ENCODE measurements at places on chromosomes 2 and 18. TPM values are rescaled to one million over a fixed set of nuclear protein-coding genes. Genes with fewer than 3 reads are reported as not detected.

GRCh38 chr2:159905926-159906714, 108.1 kb upstream of the CD302 start:
- DNase-seq: no peak

DNA sequence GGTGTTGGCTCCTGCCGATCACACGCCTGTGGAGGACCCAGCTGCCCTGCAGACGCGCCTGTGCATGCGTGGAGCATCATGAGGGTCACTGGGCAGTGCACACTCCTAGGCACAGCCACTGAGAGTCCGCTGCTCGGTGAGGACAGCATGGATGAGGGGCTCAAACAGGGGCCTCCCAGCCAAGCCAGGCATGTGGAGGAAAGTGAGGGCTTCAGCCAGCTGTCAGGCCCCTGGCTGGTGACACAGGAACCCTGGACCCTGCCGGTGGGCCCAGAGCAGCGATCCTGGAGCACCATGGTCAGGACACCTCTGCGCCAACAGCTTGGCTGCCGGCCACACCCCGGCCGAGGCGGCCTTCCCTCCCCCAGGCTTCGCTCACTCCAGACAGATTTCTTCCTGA, 171.2 kb downstream of the RTP5 start:
- peak; percentile 61 for DNase-seq

- no peak for DNase-seq
Observed at GRCh38 chr2:241563031-241563507, 4.5 kb downstream of the BOK start.

- no peak for DNase-seq
Observed at GRCh38 chr18:10094655-10095054, 180.8 kb downstream of the VAPA start.

DNA sequence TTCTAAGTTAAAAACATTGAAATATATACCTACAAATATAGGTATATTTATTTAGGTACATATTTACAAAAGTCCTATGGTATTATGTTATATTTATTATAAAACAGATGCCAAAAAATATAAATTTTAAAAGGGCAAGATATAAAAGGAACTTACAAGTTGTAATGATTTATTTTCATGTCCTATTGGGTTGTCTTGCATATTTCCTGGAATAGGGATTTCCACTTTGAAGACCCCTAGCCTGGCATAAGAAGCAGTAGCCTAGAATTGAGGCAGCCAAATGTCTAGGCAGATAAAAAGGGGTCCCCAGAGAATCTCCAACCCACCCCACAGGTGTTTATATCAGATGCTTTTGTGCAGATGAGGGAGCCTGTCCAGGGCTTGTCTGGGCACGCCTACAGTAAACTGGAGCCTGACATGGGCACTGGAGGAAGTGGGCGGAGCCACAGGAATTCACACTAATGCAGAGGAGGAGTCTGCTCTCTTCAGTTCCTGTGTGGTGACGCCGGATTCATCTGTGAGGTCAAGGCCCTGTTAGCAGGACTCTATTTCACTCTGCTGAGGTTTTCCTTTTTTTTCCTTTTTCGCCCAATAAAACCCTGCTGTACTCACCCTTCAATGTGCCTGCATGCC, 1088.9 kb upstream of the PIK3C3 start:
- no peak for DNase-seq

- no peak for DNase-seq
Observed at GRCh38 chr2:71456617-71457016, 3.3 kb downstream of the DYSF start.

DNA sequence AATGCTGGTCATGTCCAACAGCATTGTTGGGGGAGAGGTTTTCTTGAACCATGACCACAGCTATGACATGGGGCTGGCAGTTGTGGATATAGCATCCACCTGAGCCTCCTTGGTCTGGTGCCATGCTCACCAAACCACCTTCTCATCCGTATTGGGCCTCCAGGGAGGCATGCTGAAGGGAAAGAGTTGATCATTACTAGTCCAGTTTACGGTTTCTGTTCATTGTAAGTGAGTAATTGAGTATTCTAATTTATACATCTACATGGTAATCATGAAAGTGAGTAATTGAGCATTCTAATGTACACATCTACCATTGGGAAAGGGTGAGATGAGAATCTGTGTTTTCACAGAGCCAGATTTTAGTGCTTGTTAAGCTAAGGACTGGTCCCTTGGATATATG, 6.8 kb downstream of the TMEM87B start:
- DNase-seq: no peak

DNA sequence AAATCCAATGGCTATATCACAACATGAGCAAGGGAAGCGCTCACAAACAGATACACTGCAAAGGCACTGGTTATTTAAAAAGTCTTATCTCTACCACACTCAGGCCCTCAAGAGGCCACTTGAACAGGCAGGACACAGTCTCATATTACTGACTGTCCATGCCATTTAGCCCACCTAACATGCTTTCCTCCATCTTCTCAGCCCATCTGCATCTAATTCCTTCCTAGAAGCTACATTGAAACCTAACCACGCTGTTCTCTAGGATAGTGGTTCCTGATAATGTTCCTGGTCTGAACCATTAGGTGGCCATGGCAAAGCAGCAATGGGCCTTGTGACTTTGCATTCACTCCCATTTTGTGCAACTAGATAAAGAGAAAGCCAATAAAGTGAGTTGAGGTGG, 22.5 kb upstream of the NEB start:
- DNase-seq: no peak

GRCh38 chr2:146709004-146709403, 1135.8 kb upstream of the ACVR2A start:
- no peak for DNase-seq

DNA sequence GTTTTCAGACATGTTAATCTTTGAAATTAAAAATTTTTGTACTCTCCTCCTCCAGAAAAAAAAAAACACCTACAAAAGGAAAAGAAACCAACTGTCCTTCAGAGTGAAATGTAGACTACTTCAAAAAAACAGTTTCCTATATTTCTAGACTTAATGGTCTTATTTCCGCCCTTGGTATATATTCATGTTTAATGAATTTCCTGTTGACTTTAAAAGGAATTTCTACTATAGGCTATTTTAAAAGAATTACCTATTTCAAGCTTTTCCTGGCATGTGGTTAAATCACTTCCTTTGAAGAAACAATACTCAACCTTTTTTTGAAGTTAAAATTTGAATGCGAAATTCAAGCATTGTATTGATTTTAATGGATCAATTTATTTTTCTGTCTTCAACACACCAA, 29.2 kb downstream of the GULP1 start:
- no peak for DNase-seq

- no peak for DNase-seq
Observed at GRCh38 chr2:6574121-6574520, 291.6 kb downstream of the CMPK2 start.

KCTD18 gene
- total RNA-seq: 14.4 TPM

TMEM163 gene
- 0.36 TPM for total RNA-seq

LGALSL gene
- total RNA-seq: 26.8 TPM

Measured in aorta (tissue), 5 donors.